ENCODE measurements at places on chromosomes 11 and 22. TPM values are rescaled to one million over a fixed set of nuclear protein-coding genes. Genes with fewer than 3 reads are reported as not detected.

ACRV1 gene
- total RNA-seq = not detected

ADORA2A gene
- 5.4 TPM for total RNA-seq

CACNA1I gene
- not detected for total RNA-seq

CNGA4 gene
- not detected for total RNA-seq

ASRGL1 gene
- 0.68 TPM for total RNA-seq

Measured in pericardium fibroblast (primary cell).